ENCODE measurements at places on chromosomes 16 and 17.

GRCh38 chr17:9521062-9521461, 54.6 kb downstream of the STX8 start:
- no peaks in the 10 kb centered on the region for H3K36me3 ChIP-seq
- H3K27ac ChIP-seq = peak overlapping the region; percentile 51

DNA sequence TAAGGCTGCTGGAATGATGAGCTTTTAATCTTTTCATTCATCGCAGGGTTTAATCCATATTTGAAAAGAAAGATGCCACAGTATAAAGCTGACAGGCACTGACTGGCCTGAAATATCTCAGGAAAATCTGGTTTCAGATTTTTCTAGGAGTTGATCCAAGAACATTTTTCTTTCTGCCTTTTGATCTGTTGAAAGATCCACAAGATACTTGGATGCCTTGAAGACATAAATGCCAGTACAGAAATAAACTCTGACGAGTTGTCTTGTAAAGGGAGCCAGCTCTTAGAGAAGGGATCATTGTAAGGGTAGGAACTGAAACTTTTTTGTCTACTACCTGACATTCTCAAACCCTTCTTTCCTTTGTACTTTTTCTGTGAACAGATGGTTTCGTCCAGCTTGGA, 25.4 kb upstream of the KRT20 start:
- peaks cover 49% of the 10 kb centered on the region for H3K4me1 ChIP-seq
- H3K27ac ChIP-seq = peak overlapping the region; percentile 93
- H3K27me3 ChIP-seq = peaks cover 3% of the 10 kb centered on the region
- no peak for DNase-seq
- H3K36me3 ChIP-seq = no peaks in the 10 kb centered on the region

GRCh38 chr17:47708312-47708863, 14.4 kb downstream of the TBKBP1 start:
- peaks cover 29% of the 10 kb centered on the region for H3K27me3 ChIP-seq
- DNase-seq = no peak
- no peaks in the 10 kb centered on the region for H3K4me1 ChIP-seq
- H3K4me3 ChIP-seq = no peak overlapping the region

DNA sequence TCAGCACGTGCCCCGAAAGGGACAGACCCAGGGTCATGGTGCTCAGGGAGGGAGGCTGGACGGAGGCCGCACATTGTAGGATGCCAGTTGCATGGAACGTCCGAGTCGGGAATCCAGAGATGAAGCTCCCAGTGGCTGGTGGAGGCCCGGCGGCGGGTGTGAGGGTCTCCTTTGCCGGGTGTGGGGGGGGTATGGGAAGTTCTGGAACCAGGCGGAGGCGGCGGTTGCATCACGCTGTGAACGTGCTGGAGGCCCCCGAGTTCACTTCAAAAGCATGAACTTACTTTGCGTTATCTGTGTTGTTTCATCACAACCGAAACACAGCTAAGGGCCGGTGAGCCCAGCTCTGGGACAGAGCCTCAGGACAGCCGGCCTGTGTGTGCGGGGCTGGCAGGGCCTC, 73.4 kb upstream of the GNG13 start:
- H3K27me3 ChIP-seq = no peaks in the 10 kb centered on the region
- no peak overlapping the region for H3K27ac ChIP-seq
- no peak for DNase-seq
- H3K4me1 ChIP-seq = no peaks in the 10 kb centered on the region
- no peak overlapping the region for H3K4me3 ChIP-seq

DNA sequence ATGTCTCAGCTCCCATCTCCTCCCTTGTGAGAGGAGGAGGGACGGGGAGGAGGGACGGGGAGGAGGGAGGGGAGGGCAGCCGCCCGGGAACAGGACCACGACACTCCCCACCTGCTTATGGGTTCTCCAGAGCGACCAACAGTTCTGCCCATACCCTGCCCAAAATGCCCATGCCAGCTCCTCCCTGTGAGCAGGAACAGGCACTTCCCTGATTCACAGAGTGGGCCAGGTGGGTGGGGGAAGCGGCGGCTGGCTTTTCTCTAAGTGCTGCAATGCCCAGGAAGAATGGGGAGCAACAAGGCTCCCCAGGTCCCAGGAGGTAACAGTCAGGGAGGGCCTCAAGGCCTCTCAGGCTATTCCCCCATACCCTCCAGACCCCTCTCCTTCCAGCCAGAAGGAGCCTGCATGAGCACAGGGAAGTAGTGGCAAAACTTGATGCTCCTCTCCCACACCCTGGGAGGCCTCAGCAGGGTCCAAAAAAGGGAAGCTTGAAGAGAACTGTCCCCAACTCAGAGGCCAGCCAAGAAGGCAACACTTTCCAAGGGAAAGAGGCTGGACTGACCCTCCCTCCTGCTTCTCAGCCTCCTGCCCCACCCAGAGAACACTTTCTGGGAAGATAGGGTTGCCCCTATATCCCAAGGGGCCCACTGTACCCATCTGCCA, 53.8 kb downstream of the MYO18A start:
- no peak overlapping the region for H3K4me3 ChIP-seq
- no peak overlapping the region for H3K27ac ChIP-seq
- H3K4me1 ChIP-seq = no peaks in the 10 kb centered on the region
- H3K36me3 ChIP-seq = no peaks in the 10 kb centered on the region
